Right ventricle myocardium inferior (tissue), 1 donor: ENCODE measurements at places on chromosomes 3 and 15.

DNA sequence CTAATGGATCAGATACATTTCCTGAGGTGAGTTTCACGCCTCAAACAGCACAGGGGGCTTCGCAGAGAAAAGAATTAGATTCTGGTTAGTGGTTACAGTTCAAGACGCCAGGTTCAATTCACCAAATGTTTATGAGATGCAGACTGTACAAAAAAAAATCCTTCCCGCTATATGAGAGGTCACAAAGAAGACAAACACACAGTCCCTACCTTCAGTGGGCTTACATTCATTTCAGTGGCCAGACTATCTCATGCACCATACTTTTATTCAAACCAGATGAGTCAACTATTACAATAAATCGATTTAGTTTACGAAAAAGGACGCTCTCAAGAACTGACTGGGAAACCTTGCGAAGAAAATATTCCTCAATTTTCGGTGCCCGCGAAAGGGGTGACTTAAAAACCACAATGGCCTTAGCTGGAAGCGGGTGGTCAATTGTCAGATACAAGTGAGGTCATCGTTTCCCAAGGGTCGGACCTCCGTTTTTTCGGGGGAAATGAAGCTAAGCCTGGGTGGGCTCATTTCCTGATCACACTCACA, 695 bp downstream of the METTL6 start:
- DNase-seq, result no peak

DNA sequence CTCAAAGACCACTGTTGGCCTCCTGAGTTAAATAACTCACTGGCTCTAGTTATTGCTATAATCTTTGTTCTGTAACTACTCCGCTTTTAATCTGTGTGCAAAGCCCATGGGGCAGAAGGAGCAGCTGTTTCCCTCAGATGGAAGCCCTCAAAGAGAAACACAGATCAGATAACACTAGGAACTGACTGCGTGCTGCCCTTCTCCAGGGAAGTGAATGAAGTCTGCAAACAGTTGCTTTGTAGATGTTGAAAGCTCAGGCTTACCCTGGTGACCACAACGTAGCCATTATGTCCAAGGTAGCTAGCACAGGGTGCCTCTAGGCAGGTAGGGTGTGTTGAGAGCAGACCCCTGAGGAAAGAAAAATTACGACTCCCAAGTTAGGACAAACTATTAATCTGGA, 152.3 kb upstream of the STAC start:
- no peak for DNase-seq

DNA sequence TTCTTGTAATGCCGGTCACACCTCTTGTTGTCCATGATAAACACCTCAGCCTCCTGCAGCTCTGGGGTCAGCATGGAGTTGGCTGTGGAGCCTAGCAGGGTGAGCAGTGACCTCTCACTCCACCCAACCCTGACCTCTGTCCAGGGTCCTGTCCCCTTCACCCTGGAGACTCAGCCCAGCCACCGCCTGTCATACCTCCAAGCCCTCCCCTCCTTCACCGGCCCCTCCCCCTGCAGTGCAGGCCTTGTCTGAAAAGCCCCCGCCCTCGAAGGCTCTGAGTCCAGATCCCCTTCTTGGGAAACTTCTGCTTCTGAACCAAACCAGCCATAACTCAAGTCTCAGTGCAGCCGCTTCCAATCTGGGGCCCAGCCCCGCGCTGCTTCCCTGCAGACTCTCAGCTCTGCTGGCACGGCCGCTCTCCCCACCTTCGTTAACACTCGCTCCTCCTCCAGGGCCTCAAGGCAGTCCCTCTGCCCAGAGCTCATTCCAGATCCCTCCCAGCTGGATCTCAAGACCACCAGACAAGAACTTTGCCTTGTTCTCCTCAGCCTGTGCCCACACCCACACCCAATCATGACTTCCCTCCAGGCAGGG, 25.4 kb upstream of the PRSS50 start:
- DNase-seq, result no peak

- no peak for DNase-seq
Measured at GRCh38 chr3:193921465-193921864, 214.5 kb upstream of the HES1 start.

GRCh38 chr3:100650651-100651619, 41.5 kb downstream of the ADGRG7 start:
- DNase-seq, result no peak

DNA sequence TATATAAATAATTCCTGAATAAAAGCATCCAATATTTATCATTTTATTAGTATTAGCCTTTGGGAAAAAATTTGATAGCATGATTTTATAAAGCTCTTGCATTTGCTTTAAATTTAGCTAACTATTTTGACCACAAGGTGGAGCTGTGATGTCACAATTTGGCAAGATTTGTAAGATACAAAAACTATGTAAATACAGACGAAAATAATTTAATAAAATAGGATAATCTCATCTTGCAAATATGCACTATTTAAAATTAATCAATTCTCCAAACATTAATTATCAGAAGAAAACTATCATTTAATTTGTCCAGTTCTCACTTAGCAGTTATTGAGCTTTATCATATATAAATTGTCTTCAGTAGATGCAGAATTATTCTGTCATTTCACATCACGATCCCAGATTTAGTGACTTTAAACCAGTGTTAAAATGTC, 95.4 kb downstream of the PLOD2 start:
- no peak for DNase-seq

DNA sequence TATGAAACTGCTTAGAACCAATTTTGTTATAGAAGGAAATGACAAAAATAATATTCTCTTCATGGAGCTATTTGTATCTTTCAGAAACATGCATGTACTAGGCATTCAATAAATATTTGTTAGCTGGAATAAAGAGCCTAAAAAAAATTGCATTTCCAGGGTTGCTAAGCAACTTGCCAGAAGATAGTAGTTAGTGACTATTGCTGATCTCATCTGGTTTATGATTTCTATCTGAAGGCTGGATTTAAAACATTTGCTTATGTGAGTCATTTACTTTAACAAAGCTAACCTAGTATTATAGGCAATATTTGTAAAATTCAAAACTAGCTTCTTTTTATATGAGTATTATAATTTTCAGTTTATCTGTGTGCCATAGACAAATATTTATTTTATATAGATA, 78.3 kb downstream of the NAALADL2 start:
- no peak for DNase-seq

GRCh38 chr3:139679220-139679775, 1.5 kb upstream of the NMNAT3 start:
- no peak for DNase-seq

DNA sequence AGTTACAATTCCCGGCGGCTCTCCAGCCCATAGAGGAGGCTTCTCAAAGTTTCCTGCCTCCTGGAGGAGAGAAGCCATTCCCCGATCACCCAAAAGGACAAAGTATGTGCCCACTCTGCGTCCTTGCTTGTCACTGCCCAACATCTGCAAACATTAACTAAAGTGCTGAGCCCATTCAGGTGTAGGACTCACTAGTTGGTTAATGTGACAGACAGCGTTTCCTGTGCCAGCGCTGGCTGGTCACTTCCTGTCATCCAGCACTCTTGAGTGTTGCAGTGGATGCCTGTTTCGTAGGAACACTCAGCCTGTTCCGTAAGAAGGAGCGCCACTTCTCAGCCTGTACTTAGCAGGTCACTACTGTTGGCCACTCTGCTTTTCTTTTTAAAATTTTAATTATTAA, 100.3 kb downstream of the APBA2 start:
- no peak for DNase-seq
